ENCODE measurements at places on chromosomes 7 and 10.

DNA sequence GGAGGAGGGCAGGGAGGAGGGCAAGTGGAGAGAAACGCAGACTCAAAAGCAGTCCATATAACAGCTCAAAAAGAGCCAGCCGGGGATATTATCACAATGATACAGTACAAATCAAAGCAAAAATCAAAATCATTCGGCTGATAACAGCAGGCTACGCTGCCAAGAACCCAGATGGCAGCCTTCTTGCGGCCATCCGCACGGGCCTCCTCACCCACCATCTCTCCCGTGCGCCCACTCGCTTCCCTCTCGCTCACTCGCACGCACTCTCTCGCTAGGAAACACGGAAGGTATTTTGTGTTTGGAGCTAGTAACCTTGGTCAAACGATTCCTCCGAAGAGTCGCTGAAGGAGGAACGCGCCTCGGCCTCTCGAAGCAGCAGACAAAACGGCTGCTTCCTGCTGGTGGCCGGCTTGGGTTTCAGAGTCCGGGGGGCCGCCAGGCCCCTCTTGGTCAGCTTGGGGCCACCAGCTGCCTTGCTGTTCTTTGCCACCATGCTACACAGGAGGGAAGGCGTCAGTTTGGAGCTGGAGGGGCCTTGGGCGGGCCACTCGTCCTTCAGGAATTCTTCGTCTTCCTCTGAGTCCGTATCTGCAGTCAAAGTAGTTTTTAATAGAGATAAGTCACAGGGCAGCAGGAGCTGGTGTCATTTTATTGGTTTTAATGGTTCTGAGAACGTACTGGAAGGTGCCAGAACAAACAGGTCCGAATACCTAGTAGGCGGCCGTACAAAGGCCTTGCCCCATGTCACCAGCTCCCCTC lies 68.9 kb downstream of the SLC29A4 start:
- no peak for DNase-seq

DNA sequence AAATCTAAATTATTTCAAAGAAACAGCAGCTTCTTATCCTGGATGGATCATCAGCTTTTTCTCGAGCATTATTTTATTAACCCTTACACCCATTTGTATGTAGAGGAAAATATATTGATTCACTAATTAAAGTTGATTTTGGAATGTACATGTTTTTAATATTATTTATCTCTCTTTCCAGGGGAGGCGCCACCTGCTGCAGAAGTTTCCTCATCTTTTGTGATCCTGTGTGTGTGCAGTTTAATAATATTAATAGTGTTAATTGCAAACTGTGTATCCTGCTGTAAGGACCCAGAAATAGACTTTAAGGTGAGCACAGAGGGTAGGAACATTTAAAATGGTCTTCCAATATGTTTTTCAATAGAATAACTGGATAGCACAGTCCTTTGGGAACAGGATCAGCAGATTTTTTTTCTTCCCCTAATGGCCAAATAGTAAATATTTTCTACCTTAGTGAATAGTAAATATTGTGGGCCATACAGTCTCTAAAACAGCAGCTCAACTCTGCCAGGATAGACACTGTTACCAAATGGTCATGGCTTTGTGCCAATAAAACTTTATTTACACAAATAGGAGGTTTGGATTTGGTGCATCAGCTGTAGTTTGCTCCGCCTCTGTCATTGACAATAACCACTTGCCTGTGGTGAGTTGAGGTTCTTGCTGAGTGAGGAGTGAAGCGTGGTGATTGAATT lies 30.6 kb downstream of the LMTK2 start:
- no peak for DNase-seq

GRCh38 chr10:23376229-23376655 lies 31.6 kb upstream of the C10orf67 start:
- no peak for DNase-seq

- DNase-seq = no peak
Measured at GRCh38 chr7:55570939-55571338, 1.4 kb downstream of the VOPP1 start.

- DNase-seq = no peak
Measured at GRCh38 chr10:76415554-76415953, 984.1 kb downstream of the LRMDA start.

DNA sequence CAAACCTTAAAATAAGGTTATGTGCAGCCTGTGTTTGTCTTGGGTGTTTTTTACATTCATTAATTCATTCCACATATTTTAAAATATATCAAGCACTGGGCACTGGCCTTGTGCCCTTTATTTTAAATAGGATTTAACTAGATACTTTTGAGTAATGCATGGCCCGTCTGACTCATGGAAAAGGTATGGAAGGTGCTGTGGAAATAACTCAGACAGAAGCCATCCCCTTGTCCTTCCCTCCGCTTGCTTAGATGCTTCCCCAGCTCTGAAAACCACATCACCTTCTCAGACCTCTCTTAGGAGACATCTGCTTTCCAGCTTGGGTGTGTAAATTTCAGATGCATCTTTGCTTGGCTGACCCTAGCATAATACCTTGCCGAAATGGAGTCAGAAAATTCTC lies 30.5 kb downstream of the SLC18A2 start:
- DNase-seq = no peak

DNA sequence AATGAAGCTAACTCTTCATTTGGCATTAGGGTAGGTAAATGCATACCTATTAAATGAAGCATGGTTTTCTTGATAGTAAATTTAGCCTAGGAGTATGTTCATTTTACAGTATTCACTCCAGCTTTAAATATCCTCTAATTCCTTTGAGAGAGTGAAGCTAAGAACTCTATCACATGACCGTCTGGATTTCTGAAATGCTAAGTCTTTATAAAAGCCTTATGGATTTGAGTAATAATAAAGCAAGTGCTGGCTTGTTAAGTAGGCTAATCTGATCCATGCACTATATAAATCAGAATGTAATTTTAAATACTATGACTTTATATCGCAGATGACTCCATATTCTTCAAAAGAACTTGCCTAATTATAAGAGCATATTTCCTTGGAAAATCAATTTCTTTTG lies 64.8 kb downstream of the REEP3 start:
- DNase-seq = no peak

GRCh38 chr7:152910545-152911225 lies 151.1 kb downstream of the ACTR3B start:
- DNase-seq = peak; percentile 94

DNA sequence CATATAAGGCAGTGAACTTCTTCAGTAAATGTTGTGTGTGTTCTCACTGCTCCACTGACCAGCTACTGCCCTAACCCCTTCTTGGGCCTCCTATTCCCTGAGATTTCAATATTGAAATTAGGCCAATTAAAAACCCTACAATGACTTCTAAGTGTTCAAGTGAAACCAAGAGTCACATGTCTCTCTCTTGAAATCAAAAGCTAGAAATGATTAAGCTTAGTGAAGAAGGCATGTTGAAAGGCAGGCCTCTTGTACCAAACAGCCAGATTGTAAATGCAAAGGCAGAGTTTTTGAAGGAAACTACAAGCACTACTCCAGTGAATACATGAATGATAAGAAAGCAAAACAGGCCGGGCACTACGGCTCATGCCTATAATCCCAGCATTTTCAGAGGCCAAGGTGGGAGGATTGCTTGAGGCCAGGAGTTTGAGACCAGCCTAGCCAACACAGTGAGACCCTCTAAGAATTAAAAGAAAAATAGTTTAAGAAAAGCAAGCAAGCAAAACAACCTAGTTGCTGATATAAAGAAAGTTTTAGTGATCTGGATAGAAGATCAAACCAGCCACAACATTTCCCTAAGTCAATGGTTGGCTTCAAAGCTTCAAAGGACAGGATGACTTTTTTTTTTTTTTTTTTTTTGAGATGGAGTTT lies 22.3 kb downstream of the BRAF start:
- no peak for DNase-seq

GRCh38 chr10:126595160-126595559 lies 75.3 kb downstream of the C10orf90 start:
- DNase-seq = no peak

- DNase-seq = no peak
Measured at GRCh38 chr10:78471723-78472550, 438.3 kb downstream of the RPS24 start.

- DNase-seq = no peak
Measured at GRCh38 chr7:72235351-72235750, 176.8 kb downstream of the CALN1 start.

- no peak for DNase-seq
Measured at GRCh38 chr7:5766321-5766761, 15.1 kb downstream of the RNF216 start.

- DNase-seq = no peak
Measured at GRCh38 chr7:42511027-42511426, 274.0 kb upstream of the GLI3 start.

DNA sequence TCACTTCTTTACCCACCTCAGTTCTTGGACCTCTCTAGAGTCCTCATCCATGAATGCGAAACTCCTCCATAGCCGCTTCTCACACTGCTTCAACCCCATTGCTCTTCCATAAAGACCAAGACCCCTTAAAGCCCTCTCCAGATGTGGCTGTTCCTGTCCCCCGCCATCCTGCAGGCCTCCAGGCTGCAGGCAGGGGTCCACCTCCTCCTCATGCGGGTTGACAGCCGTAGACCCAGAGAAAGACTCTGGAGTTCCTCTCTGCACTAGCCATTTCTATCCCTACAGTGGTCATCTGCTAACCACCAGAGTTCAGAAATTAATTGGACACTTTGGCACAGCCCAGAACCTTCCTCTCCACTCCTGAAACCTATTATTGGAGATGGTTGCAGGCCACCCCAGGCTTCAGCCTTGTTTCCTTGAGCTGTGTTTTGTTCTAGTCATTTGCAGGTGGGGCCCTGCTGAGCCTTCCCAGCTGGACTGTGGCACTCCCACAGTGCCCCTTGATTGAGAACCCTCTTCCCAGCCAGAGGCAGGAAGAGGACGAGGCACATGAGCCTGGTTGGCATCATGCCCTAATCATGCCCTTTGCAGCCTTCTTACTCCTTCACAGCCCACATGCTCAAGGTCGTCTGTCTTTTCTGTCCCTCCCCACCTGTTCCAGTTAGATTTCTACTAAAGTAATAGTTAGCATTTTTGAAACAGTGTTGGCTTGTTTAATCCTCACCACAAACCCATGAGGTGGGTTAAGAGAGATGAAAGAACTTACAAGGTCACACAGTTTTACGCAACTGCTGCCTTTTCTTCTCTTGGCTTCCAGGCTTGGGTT lies 23.9 kb downstream of the CUL1 start:
- DNase-seq = peak; percentile 58

GRCh38 chr7:325051-325798 lies 35.3 kb downstream of the FOXL3 start:
- DNase-seq = no peak

- no peak for DNase-seq
Measured at GRCh38 chr7:655758-656157, 70.7 kb upstream of the DNAAF5 start.

- no peak for DNase-seq
Measured at GRCh38 chr10:101260764-101261481, 31.7 kb upstream of the LBX1 start.

GRCh38 chr10:72298592-72299519 lies 25.1 kb downstream of the DDIT4 start:
- DNase-seq = no peak

GRCh38 chr7:96034940-96035727 lies 262.8 kb downstream of the DYNC1I1 start:
- DNase-seq = peak; percentile 86

DNA sequence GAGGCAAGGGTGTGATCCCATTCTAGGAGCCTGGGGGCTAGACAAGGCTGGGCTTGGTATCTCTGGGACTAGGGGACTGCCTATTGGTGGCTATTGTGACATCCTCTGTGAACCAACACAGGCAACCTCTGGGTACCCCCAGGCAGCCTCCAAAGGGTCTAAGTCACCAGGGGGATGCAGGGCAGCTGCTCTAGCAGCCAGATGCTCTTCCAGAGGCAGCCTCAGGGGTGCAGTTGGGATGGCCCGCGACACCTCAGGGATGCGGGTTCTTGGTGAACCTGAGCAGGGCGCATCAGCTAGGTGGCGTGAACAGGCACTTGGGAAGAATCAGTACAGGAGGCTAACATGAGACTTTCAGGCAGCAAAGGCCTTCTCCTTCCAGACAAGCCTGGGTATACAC lies 1.6 kb upstream of the TMEM120A start:
- no peak for DNase-seq

- no peak for DNase-seq
Measured at GRCh38 chr7:48638041-48638440, 286.3 kb upstream of the CDC14C start.

DNA sequence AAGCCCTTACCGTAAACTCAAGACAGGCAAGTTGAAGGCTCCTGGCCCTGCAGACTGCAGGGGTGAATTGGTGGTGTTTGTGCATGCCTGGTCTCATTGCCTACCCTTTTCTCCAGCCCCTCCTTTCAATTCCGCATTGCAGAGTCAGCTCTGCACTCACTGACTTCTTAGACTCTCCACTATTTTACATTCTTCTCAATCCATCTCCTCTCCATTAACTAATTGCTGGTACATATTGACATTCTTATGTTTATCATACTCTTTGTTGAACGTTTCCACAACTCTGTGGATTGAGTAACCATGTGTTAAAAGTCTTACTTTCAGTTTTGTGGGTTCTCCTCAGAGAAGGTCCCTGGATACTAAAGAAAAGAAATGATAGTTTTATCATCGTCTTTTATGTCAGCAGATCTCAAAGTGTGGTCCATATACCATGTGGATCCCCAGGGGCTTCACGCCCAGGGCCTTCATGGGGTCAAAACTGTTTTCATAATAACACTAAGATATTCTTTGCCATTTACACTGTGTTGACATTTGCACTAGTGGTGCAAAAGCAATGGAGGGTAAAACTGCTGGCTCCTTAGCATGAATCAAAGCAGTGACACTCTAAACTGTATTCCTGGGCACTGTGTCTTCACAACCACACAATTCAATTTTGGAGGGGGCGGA lies 135.4 kb upstream of the FZD1 start:
- DNase-seq = no peak

- DNase-seq = no peak
Measured at GRCh38 chr7:115178835-115179234, 256.9 kb downstream of the MDFIC start.

DNA sequence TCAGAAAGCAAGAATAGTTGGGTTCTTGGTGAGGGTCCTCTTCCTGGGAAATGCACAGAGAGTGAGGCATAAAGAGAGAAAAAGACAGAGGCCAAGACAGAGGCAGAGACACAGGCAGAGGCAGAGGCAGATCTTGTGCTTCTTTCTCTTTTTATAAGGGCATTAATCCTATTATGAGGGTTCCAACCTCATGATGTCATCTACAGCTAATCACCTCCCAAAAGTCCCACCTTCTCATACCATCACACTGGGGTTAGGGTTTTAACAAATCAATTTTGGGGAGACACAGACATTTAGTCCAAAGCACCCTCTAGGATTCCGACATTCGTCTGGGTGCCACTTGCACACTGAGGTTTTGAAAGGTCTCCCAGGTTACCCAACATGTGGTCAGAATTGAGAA lies 17.8 kb downstream of the KCNK18 start:
- no peak for DNase-seq

- DNase-seq = no peak
Measured at GRCh38 chr7:24932815-24933214, 47.2 kb downstream of the OSBPL3 start.

- DNase-seq = no peak
Measured at GRCh38 chr10:80633383-80633860, 95.7 kb downstream of the SH2D4B start.

- DNase-seq = no peak
Measured at GRCh38 chr7:139568813-139569490, 45.5 kb downstream of the CLEC2L start.
